ENCODE measurements at places on chromosomes 5 and 9.
A peak's percentile ranks its signal among the peaks of the same experiment; 100 is the strongest.

GRCh38 chr9:72871685-72872084 lies 81.2 kb downstream of the ALDH1A1 start:
- peak; percentile 18 for DNase-seq

- DNase-seq = no peak
Measured at GRCh38 chr5:31027721-31028120, 165.8 kb upstream of the CDH6 start.

GRCh38 chr5:143352691-143353090 lies 50.8 kb downstream of the NR3C1 start:
- no peak for DNase-seq

GRCh38 chr5:95801961-95802360 lies 20.6 kb downstream of the GLRX start:
- DNase-seq = no peak
